ENCODE measurements at places on chromosomes 16 and 17. TPM values are rescaled to one million over a fixed set of nuclear protein-coding genes. Genes with fewer than 3 reads are reported as not detected.

GP1BA gene
- total RNA-seq: not detected

OSBPL7 gene
- 10.1 TPM for total RNA-seq

WSCD1 gene
- total RNA-seq: 0.08 TPM

TMEM98 gene
- 224 TPM for total RNA-seq

UBTF gene
- 45.2 TPM for total RNA-seq

CCT6B gene
- 0.23 TPM for total RNA-seq

KRT39 gene
- 0.12 TPM for total RNA-seq

ACTG1 gene
- total RNA-seq: 10,136 TPM

IRX6 gene
- total RNA-seq: not detected

ZNF174 gene
- 4.9 TPM for total RNA-seq

SLC16A6 gene
- 0.15 TPM for total RNA-seq

CLDN7 gene
- total RNA-seq: 0.70 TPM

All from smooth muscle cell of the coronary artery (primary cell).